Pancreas (tissue), 10 donors: ENCODE measurements at places on chromosomes 3 and 15. TPM values are rescaled to one million over a fixed set of nuclear protein-coding genes. Genes with fewer than 3 reads are reported as not detected.
A peak's percentile ranks its signal among the peaks of the same experiment; 100 is the strongest.

ANKRD34C gene
- not detected for total RNA-seq

TIMP4 gene
- total RNA-seq: 1.3 TPM

DNA sequence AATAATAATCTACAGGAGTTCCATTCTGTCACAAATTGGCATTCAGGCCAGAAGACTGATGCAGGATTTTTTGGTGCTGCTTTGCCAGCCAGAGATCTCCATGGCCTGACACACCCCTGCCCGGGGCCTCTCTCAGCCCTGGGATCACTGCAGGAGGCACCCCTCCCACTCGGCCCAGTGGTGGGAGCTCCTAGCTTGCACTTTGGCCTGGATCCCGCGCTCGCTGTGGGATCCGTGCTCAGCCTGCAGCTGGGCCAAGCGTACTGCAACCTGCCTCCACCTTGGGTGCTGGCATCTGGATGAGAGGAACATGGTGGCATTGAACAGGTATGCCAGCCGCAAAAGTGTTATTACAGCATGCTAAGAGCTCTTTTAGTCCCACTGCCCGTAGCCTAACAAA is 656.7 kb upstream of the CCDC54 start:
- DNase-seq: no peak

DNA sequence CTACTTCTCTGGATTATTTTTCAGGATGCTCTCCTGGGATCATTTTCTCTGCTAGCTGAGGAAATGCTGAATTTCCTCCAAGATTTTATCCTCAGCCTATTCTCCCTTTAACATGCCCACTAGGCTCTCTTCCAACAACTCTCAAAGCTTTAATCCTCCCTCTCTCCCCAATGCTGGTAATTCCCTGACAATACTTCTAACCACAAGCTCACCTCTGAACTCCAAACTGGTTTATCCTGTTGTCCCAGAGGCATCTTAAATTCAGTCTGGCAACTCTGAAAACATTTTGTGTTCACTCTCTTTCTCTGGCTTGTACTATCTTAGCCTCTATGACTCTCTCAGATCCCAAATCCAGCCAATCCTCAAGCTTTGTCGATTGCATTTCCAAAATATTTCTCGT is 490.3 kb downstream of the MECOM start:
- DNase-seq: no peak

CYP1A2 gene
- total RNA-seq: not detected

- DNase-seq: peak; percentile 77
Observed at GRCh38 chr3:105367063-105367405, 325 bp downstream of the ALCAM start.

DNA sequence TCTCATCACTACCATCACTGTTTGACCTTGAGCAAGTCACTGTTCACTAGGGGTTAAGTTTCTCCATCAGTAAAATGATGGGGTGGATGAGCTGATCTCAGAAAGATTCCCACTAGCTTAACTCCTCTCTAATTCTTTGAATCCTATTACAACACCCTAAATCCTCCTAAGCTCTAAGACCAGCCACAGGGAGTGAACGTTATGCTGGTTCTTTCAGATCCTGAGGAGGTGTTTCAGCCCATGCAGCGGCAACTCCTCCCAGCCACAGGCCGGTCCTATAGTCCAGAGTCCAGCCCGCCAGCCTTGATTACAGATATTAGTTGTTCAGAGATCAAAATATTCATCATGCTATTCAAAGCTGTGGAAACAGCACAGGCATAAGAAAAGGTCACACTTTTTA is 15.1 kb downstream of the MB21D2 start:
- DNase-seq: no peak

TLE3 gene
- total RNA-seq: 13.9 TPM

P2RY13 gene
- total RNA-seq: 1.9 TPM
